Esophagus squamous epithelium (tissue), 5 donors: ENCODE measurements at places on chromosomes 3 and 15. TPM values are rescaled to one million over a fixed set of nuclear protein-coding genes. Genes with fewer than 3 reads are reported as not detected.

GRCh38 chr3:15399970-15400369 lies 27.4 kb downstream of the METTL6 start:
- H3K4me3 ChIP-seq: no peak overlapping the region
- no peak for DNase-seq
- no peaks in the 10 kb centered on the region for H3K36me3 ChIP-seq
- H3K27ac ChIP-seq: no peak overlapping the region

NANOGP8 gene
- total RNA-seq: not detected

GPR156 gene
- total RNA-seq: 0.19 TPM

TMEM212 gene
- total RNA-seq: not detected

DNA sequence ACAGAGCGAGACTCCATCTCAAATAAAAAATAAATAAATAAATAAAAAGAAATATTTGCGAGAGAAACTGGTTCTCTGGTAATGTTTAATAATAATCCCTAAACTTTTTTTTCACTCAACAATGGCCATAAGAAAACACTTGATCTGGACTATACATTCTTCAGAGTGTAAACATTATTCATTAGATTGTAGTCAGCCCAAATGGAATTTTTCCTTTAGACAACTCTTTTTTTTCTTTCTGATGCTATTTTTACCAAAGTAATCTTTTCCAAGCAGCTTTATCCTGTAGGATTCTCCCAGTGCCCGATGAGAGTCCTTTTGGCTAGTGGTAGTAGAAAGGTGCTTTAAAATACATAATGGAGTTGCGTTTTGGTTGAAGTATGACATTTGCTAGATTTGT lies 90.4 kb downstream of the NEDD4 start:
- H3K4me3 ChIP-seq: no peak overlapping the region
- no peak for DNase-seq
- H3K27ac ChIP-seq: no peak overlapping the region

- H3K27me3 ChIP-seq: no peaks in the 10 kb centered on the region
- H3K36me3 ChIP-seq: no peaks in the 10 kb centered on the region
- no peak overlapping the region for H3K27ac ChIP-seq
- H3K4me1 ChIP-seq: no peaks in the 10 kb centered on the region
- H3K4me3 ChIP-seq: no peak overlapping the region
These were observed 100.1 kb downstream of the ABI3BP start for GRCh38 chr3:100893108-100893507.

DNA sequence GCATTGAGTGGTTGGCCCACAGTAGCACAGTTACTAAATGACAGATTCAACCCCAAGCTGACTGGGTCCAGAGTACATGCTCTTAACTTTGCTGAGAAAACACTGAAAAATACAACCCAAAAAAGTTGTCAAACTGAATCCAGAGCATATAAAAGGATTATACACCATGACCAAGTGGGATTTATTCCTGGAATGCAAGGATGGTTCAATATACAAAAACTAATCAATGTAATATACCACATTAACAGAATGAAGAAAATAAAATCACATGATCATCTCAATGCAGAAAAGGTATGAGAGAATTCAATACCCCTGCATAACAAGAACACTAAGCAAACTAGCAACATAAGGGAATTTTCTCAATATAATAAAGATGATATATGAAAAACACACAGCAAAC lies 98.5 kb downstream of the STAG1 start:
- H3K4me1 ChIP-seq: no peaks in the 10 kb centered on the region
- DNase-seq: no peak

DNA sequence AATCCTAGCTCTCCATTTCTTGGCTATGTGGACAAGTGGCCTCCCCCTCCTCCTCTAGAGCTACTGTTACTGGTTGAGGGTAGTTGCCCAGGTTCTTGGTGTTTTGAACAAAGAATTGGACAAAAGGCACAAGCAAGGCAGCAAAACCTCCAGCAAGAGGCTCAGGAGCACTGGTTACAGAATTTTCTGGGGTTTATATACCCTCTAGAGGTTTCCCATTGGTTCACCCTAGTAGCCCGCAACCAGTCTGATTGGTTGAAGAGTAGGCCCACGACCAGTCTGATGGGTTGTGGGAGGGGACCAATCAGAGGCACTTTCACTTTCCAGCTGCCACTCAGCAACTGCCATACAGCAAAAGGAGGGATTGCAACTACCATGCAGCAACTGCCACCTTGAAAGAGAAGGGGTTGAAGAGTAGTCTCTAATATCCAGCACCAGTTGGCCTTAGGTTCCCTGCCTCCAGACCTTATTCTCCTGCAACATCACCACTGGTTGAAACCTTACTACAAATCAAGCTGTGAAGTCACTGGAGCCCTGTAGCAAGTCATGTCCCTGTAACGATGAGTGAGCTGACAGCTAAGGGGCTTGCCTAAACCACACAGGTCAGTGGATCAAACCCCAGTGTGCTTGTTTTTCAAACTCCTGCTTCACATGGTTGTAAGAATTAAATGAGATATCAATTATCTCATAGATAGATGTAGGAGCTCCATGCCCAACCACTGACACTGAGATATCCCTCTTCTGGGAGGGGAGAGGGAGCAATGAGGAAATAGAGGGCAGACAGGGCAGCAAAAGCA lies 2.9 kb upstream of the C15orf39 start:
- H3K4me3 ChIP-seq: no peak overlapping the region
- H3K36me3 ChIP-seq: no peaks in the 10 kb centered on the region
- H3K27me3 ChIP-seq: no peaks in the 10 kb centered on the region
- H3K4me1 ChIP-seq: peaks cover 30% of the 10 kb centered on the region
- no peak for DNase-seq
- no peak overlapping the region for H3K27ac ChIP-seq

- no peaks in the 10 kb centered on the region for H3K27me3 ChIP-seq
- H3K4me3 ChIP-seq: no peak overlapping the region
- DNase-seq: no peak
These were observed 4.8 kb upstream of the EPHB3 start for GRCh38 chr3:184556582-184557347.
